T-cell (primary cell): ENCODE measurements at places on chromosomes 3 and 15.

DNA sequence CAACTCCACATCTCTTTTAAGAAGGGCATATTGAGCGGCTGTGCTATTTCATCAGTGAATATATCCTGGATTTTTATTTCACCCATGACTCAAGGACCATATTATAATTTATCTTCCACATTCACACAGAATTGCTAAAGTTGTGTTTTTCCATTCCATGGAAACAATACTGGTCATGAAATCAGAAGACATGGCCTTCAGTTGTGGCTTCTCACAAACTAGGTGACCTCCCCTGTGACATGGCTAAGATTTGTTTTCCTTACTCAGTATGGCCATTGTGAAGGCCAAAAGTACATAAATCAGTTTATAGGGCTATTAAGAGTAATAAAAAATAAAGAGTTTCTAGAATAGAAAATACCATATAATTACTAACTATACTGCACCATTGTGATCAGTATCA, 415.6 kb downstream of the OXSM start:
- no peak for DNase-seq

- DNase-seq = no peak
These were observed 100.6 kb upstream of the PLAAT1 start for GRCh38 chr3:193140381-193140780.

GRCh38 chr3:109369510-109369909, 32.2 kb upstream of the DPPA4 start:
- DNase-seq = no peak

GRCh38 chr3:54755756-54756155, 172.1 kb downstream of the LRTM1 start:
- DNase-seq = no peak

DNA sequence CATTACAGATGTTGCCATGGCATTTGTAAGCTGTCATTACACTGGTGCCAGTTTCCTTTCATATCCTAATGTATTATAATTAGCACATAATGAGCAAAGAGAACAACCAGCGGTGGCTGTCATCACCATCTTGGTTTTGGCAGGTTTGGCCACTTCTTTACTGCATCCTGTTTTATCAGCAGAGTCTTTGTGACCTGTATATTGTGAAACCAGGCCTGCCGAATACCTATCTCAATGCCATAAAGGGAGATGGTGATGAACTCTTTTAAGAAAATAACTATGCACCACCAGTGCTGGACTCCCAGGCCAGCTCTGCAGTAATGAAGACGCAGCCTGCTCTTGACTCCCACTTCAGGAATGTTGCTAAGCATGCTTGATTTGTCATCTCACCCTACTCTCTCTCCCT, 458.1 kb upstream of the NR2F2 start:
- no peak for DNase-seq

DNA sequence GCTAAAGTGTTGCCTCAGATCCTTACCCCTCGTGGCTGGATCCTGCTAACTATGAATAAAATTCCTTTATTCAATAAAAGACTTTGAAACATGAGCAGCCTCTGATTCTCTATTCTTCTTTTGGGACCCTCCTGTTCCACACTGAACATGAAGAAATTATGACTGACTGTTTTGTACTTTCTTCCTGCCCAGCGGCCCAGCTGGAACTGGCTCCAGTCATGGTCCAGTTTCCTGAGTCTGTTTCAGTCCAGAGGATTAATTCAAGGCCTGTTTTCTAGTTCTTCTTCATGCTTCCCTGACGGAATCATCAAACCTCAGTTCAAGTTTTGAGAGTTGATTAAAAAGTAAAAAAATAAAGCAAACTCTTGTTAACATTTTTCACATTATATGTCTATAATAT, 52.6 kb upstream of the CP start:
- no peak for DNase-seq

DNA sequence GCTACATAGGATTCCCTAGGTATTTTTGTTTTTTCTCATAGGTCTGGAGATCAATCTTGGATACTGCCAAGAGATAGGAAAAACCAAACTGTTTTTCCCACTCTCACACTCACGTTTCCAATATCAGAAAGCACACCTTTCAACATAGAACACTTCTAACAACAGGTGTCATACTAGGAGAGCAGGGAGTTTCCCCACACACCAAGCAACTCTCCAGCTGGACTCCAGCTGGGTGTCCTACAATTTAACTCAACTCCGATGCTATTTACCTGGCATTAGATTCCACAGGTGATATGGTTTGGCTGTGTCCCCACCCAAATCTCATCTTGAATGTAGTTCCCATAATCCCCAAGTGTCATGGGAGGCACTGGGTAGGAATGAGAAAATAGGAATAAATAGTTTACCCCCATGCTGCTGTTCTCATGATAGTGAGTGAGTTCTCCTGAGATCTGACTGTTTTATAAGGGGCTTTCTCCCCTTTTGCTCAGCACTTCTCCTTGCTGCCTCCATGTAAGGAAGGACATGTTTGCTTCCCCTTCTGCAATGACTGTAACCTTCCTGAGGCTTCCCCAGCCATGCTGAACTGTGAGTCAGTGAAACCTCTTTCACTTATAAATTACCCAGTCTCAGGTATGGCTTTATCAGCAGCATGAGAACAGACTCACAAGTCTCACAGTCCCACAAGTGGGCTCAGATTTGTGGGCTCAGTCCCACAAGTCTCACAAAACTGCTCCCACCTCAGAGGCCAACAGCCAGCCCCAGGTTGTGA, 354.5 kb upstream of the THBS1 start:
- no peak for DNase-seq

- no peak for DNase-seq
These were observed 249.2 kb downstream of the OPA1 start for GRCh38 chr3:193842029-193842798.

DNA sequence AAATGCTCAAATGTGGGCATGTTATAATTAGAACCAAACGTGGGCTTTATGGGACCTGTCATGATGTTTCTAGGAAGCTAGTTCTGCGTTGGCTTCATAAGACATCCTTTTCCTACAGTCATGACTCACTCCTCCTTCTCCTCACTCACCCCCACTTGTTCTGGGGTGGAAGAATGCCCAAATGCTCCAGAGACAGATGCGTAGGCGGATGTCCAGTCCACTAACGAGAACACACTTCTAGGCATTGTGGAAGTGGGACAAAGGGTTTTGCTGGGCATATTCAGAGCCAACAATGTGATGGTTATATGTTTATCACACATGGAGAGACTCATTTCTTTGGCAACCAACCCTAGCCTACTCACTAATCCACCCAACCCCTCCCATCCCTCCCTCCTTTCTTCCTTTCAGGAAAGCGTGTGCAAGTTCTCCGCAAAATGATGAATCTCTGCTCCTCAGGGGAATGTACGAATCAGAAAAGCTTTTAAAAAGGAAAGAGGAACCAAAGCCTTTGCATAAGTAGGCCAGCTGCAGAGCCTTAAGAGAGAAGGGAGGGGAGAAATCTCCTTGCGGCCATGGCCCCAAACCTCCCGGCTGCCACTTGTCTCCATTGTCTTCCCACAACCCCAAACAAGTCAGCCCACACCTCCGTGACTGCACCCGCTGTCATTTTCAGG, 123.0 kb upstream of the SPRED1 start:
- DNase-seq = no peak

DNA sequence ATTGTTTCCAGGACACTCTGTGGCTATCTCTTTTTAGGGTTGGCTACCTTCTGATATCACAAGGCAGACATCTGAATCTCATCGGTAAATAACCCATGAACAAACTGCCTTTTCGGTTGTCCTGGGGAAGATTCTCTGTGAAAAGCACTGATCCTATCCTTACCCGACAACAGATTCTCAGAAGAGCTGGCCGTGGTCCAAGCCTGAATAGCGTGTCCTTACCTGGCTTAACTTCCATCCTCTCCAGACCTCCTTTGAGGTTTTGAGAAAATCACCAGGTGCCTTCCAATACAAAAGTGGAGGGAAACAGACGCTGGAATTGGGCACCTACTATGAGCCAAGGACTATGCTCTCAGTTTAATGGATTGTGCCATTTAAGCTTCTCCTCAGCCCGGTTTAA, 87.4 kb upstream of the ARHGEF3 start:
- DNase-seq = no peak

GRCh38 chr3:65734792-65735191, 303.9 kb downstream of the MAGI1 start:
- no peak for DNase-seq

- no peak for DNase-seq
These were observed 244.5 kb downstream of the CNTN4 start for GRCh38 chr3:2343031-2343682.

DNA sequence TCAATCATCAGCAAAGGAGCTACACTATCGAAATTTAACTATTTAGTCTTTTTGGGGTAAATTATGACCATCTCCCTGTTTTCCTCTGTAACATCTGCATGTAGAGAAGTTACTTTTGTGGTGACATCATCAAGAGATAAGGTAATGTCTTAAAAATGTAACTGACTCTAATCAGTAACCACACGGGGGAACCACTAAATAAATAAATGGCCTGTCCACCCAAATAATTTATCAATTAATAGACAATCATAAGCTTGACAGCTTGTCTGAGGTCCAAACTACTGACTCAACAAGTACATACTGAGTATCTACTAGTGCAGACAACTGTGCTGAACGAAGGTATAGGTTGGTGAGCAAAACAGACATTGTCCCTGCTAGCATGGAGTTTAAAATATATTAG, 219.3 kb downstream of the SLC9A9 start:
- no peak for DNase-seq

- DNase-seq = no peak
These were observed 23.7 kb downstream of the HACD2 start for GRCh38 chr3:123561188-123561587.

DNA sequence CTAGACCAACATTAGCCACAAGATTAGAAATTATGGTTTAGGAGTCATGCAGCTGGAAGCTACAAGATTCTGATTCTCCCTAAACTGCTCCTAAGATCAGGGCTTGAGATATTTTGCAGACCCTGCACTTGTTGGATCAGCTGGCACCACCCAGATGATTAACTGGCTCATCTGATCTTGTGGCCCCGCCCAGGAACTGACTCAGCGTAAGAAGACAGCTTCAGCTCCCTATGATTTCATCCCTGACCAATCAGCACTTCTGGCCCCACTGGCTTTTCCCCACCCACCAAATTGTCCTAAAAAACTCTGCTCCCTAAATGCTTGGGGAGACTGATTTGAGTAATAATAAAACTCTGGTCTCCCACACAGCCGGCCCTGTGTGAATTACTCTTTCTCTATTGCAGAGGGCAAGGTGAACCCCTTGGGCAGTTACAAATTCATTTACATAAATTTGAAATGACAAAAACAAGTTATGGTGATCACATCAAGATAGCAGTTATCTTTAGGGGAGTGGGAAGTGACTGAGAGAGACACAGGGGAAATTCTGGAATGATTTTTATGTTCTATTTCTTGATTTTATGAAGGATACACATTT, 76.5 kb downstream of the CD200R1L start:
- no peak for DNase-seq

DNA sequence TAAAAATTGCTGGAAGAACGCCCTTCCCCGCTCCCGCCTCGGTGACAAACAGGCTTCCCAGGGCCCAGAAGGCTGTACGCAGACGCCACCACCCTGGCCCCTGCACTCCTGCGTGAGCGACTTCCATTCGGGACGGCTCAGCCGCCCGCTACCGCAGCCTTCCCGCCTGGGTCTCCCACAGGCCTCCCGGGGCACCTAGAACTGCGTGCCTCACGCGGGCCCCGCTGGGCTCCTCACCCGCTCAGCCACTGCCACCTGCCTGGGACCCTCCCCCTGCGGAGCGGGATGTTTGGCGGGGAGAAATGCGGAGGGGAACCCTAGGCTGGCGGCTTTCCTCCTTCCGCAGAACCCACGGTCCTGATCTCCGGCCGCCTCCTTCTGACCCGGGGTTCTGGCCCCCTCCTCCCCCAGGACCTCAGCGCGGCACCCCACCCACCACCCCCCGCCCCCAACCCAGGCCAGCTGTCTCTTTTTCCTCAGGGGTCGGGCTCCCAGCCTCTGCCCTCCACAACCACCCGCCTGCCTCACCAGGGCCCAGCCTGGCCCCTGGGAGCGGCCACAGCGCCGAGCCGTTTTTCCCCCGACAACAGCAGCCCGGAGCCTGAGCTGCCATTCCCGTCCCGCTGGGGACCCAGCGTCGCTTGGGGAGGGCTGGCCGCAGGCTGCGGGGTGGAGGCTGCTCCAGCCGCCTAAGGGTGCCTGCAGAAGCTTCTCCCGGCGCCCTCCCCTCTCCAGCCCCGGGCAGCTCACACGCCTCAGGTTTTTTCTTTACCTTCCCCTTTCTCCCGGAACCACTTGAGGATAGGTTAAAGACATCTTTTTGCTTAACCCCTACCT, 27.6 kb upstream of the RAB7A start:
- DNase-seq = no peak

DNA sequence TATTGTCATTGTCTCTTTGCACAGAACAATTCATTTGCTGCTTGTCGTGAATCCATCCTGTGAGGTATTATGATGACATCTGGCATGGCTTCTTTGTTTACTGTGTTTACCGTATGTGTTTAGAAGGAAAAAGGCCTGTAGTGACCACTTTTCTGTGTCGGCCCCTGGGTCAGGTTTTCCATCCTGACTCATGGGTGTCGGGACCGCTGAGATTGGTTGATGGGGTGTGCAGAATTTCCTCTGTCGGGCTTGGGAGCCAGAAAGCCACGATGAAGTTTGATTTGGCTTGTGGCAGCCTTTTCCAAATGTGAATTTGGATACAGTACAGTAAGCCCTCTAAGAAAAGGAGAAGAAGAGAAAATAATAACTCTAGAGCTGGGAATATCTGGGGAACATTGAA, 113.5 kb downstream of the FNDC3B start:
- no peak for DNase-seq

- no peak for DNase-seq
These were observed 498.4 kb downstream of the FHIT start for GRCh38 chr3:60752809-60753208.

GRCh38 chr15:35673093-35673684, 127.2 kb upstream of the DPH6 start:
- no peak for DNase-seq

- DNase-seq = no peak
These were observed 109.4 kb downstream of the FILIP1L start for GRCh38 chr3:100004931-100005330.

DNA sequence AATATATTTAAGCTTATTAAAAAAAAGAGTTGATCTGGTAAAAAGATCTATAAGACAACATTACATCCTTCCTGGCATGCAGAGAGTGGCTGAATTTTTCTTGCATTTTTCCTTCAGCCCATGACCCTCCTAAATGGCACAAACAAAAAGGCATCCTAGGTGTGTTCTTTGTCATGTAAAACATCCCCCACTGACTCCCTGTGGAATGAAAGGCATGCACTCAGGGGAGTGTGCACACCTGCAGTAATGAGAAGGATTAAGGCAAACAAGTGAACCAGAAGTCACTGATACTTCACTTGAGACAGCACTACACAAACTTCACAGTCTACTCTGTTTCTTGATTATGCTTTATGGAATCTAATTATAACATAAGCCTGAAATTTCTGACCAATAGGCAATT, 195.0 kb downstream of the RBMS3 start:
- no peak for DNase-seq

- no peak for DNase-seq
These were observed 58.7 kb upstream of the TIPARP start for GRCh38 chr3:156615592-156616173.

- DNase-seq = no peak
These were observed 54.7 kb downstream of the FAM174B start for GRCh38 chr15:92600856-92601255.
